ENCODE measurements at places on chromosomes 1 and 21. TPM values are rescaled to one million over a fixed set of nuclear protein-coding genes. Genes with fewer than 3 reads are reported as not detected.

CNR2 gene
- not detected for total RNA-seq

TRNP1 gene
- 217 TPM for total RNA-seq

ADGRB2 gene
- total RNA-seq: 5.9 TPM

F13B gene
- not detected for total RNA-seq

NTNG1 gene
- 10.9 TPM for total RNA-seq

DCDC2B gene
- total RNA-seq: not detected

AGT gene
- total RNA-seq: 0.17 TPM

SHISAL2A gene
- not detected for total RNA-seq

RAP1GAP gene
- total RNA-seq: not detected

LBR gene
- total RNA-seq: 43.6 TPM

C4BPB gene
- total RNA-seq: not detected

GPR157 gene
- total RNA-seq: 2.0 TPM

ERRFI1 gene
- 108 TPM for total RNA-seq

CNTN2 gene
- total RNA-seq: not detected

PLEKHM2 gene
- 27.6 TPM for total RNA-seq

SAMSN1 gene
- not detected for total RNA-seq

GPR153 gene
- total RNA-seq: 3.0 TPM

CLCA2 gene
- under 0.01 TPM for total RNA-seq

ZMYND12 gene
- 0.34 TPM for total RNA-seq

OR2T2 gene
- not detected for total RNA-seq

ALX3 gene
- total RNA-seq: not detected

PGLYRP4 gene
- total RNA-seq: not detected

SMIM34 gene
- total RNA-seq: not detected

INSRR gene
- not detected for total RNA-seq

SLC45A3 gene
- 2.5 TPM for total RNA-seq

PLA2G2A gene
- not detected for total RNA-seq

TMEM51 gene
- 6.6 TPM for total RNA-seq

C1orf94 gene
- not detected for total RNA-seq

PGLYRP3 gene
- not detected for total RNA-seq
